ENCODE measurements at places on chromosomes 3 and 15. TPM values are rescaled to one million over a fixed set of nuclear protein-coding genes. Genes with fewer than 3 reads are reported as not detected.
A peak's percentile ranks its signal among the peaks of the same experiment; 100 is the strongest.

Gene RPUSD2
- total RNA-seq = 12.6 TPM

Gene RARB
- total RNA-seq = 1.5 TPM

Gene C3orf20
- total RNA-seq = 0.03 TPM

Gene CCR2
- total RNA-seq = not detected

Gene CCDC39
- not detected for total RNA-seq

Gene HHLA2
- not detected for total RNA-seq

Gene TM4SF4
- total RNA-seq = not detected

DNA sequence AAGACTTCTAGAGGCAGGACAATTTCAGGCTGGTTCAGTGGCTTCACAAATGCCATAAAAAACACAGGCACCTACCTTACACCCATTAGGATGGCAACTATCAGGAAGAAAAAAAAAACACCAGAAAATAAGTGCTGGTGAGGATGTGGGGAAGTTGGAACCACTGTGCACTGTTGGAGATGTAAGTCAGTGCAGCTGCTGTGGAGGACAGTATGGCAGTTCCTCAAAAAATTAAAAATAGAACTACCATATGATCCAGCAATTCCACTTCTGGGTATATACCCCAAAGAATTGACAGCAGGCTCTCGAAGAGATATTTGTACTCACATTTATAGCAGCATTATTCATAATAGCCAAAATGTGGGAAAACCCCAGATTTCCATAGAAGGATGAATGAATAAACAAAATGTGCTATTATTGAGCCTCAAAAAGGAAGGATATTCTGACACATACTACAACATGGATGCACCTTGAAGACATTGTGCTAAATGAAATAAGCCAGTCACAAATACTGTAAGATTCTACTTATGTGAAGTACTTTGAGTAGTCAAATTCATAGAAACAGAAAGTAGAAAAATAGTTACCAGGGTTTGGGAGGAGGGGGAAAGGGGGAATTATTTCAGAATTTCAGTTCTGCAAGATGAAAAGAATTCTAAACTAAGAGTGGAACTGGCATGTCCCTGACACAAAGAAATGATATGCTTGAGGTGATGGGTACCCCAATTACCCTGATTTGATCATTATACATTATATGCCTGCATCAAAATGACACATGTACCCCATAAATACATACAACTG is 40.9 kb downstream of the NR1D2 start:
- DNase-seq = no peak

- DNase-seq = no peak
Measured at GRCh38 chr15:25427861-25428260, 11.0 kb downstream of the UBE3A start.

GRCh38 chr3:128051459-128051836 is 789 bp upstream of the SEC61A1 start:
- DNase-seq = no peak

DNA sequence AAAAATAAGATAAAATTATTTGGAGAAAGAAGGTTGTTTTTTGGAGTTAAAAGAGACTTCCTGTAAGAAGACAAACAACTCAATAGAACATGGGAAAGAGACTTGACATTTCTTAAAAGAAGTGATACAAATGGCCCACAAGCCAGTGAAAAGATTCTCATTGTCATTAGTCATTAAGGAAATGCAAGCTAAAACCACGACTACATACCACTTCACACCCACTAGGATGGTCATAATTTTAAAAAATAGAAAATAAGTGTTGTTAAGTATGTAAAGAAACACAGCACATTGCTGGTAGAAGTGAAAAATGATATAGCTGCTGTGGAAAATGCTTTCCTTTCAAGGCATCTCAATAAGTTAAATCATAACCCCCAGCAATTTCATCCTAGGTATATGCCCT is 44.4 kb upstream of the GK5 start:
- no peak for DNase-seq

- peak; percentile 23 for DNase-seq
Measured at GRCh38 chr3:179971280-179971679, 65.5 kb downstream of the PEX5L start.

DNA sequence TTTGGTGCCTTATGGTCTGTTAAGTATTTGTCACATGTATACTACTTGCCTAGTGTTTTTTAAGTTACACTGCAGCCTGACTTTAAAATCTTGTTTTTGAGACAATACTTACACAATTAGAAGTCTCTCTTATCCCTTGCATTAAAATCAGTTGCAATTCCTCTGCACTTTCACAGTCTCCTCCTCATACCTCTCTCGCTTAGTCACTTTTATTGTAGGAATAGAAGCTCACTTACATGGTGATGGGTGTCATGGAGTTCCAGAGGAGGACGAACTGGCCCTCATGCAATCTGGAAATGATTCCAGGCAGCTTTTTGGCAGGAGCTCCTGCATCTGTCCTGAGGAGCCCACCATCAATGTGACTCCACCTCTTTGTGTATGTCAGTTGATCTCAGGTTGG is 238.4 kb upstream of the TBC1D5 start:
- DNase-seq = no peak

DNA sequence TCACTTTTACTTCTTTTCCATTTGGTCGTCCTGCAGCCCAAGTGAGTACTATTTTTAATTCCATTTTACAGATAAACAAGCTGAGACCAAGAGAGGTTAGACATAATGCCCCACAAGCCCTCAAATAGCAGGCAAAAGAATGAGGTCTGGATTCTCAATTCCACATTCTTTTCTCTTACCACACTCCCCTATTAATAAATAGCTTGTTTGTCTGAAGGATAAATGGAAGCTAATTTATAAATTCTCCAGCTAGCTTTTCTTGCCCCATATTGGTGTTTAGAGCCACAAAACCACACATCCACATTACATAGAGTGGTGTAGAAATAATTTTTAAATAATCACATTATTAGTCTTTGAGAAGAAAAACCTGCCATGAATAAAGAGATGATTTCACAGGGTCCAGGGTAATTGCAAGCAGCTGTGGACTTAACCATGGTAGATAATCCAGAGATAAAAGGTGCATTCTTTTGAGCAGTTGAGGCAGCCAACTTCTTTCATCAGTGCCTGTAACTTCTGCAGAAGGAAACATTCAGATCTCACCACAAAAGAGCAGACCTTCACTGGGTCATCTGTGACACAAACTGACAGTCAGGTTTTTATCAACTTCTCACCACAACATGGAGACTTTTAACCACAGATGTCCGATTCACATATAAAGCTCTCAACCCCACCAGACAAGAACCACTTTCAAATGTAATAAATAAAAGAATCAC is 313.4 kb upstream of the STT3B start:
- no peak for DNase-seq

- no peak for DNase-seq
Measured at GRCh38 chr3:23649448-23649847, 156.3 kb upstream of the UBE2E1 start.

- DNase-seq = peak; percentile 98
Measured at GRCh38 chr3:138915503-138916498, 31.1 kb downstream of the FOXL2 start.

GRCh38 chr3:50316657-50317242 is 5.8 kb downstream of the HYAL2 start:
- DNase-seq = no peak

DNA sequence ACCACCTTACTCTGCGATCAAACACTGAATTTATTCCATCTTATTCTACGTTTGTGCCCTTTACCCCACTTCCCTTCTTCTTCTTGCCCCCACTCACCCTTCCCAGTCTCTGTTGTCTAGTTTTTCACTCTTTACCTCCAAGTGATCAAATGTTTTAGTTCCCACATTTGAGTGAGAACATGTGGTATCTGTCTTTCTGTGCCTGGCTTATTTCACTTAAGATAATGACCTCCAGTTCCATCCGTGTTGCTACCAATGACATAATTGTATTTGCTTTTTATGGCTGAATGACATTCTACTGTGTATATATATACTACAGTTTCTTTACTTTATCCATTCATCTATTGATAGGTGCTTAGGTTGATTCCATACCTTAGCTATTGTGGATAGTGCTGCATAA is 78.8 kb downstream of the PDCD6IP start:
- no peak for DNase-seq

GRCh38 chr15:91384189-91384730 is 284.2 kb downstream of the SV2B start:
- no peak for DNase-seq
